Activated CD4-positive, alpha-beta T cell treated with anti-CD3 and anti-CD28 coated beads, Interleukin-2, amount 50 U/mL, for 24 hours (primary cell): ENCODE measurements at places on chromosomes 12 and 14.

DNA sequence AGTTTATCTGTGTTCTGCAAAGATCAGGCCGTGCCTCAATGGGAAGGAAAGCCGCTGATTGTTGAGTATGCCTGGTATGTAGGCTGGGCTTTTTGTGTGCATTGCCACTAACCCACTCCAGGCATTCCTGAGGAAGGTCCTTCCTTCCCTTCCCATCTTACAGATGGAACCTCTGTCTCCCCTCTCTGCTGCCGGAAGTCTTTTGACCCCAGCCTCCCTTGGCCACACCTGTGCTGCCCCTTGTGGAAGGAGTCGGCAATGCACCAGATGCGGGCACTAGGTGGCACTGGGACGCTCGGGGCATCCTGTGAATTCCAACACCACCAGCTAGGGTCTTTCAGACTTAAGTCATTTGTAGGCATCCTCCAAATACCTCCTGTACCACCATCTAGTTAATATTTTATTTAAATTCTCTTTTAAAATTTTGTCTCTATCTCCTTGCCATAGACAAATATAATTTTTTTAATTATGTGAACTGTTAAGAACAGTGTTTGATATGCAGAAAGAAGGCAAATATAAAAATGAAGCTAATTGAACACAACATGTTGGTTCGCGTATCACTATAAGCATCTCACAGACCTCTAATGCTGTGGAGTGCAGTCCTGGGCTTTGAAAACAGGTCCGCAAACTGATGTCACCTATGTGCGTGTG, 99.6 kb downstream of the RIN3 start:
- DNase-seq: peak; percentile 56

- DNase-seq: no peak
These were observed 37.3 kb downstream of the ACTN1 start for GRCh38 chr14:68941820-68942219.

- DNase-seq: no peak
These were observed 544.7 kb downstream of the ETNK1 start for GRCh38 chr12:23169696-23170013.

- no peak for DNase-seq
These were observed 1.3 kb downstream of the BDKRB2 start for GRCh38 chr14:96205978-96206360.

DNA sequence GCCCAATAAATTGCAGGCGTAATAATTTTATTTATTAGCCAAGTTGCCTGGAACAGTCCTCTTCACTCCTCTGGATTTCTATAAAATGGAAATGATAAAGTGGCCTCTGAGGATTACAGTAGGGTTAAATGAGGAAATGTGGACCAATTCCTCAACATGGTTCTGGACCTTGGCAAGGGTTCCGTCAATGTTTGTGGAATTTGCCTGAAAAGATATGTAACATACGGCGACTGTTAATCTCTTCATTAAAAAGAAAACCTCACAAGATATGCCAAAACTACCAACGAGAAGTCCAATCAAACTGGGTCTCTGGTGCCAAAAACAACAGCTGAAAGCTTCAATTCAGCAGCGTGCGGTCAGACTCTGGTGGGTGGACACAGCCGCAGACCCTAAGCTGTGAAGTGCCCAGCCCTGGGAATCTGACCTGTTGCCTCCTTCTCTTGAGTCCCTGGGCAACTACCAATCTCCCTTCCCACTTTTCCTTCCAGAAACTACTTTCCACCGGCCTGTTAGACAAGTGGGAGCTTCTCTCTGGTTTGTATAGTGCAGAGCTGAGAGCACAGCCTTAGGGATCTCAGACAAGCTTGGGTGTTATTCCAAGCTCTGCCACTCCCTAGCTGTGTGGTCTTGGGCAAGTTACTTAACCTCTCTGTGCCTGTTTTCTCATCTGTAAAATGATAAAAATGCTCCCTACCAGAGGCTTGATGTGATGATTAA, 190.5 kb upstream of the GSC start:
- DNase-seq: no peak
